Activated gamma-delta T cell treated with anti-CD3 and anti-CD28 coated beads, Interleukin-2, amount 50 U/mL, for 16 hours (primary cell): ENCODE measurements at places on chromosomes 3 and 15.
A peak's percentile ranks its signal among the peaks of the same experiment; 100 is the strongest.

DNA sequence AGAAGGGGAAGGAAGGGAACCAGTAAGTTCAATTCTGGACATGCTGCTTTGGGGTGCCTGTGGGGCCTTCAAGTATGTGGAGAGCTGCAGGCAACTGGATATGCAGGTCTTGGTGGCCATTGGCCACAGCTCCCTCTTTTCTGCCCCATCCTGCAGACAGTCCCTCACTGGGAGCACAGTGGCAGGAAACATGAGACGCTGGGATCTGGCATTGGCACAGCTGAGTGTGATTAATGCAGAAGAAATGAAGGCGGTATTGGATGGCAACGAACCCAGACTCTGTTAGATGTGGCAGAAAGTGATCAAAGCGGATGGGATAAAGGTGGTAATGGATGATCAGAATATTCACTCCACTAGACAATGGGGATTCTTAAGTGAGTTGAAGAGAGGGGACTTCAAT is 23.2 kb upstream of the VPS8 start:
- DNase-seq = no peak

- DNase-seq = no peak
Measured at GRCh38 chr15:62164396-62165103, 535 bp downstream of the C2CD4B start.

DNA sequence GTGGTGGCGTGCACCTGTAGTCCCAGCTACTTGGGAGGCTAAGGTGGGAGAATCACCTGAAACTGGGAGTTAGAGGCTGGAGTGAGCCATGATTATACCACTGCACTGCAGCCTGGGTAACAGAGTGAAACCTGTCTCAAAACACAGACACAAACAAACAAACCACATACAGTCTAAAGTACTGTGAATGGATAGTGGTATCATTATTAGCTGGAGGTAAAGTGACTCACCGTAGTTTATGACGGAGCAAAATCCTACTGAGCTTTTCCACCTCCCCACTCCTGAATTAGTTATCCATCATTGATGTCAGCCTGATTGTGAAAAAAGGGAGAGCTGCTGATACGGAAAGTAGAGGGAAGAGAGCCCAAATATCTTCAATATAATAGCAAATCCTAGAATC is 3.2 kb upstream of the CNOT10 start:
- DNase-seq = no peak

- peak; percentile 4 for DNase-seq
Measured at GRCh38 chr15:84079885-84080777, 155.4 kb upstream of the GOLGA6L4 start.

DNA sequence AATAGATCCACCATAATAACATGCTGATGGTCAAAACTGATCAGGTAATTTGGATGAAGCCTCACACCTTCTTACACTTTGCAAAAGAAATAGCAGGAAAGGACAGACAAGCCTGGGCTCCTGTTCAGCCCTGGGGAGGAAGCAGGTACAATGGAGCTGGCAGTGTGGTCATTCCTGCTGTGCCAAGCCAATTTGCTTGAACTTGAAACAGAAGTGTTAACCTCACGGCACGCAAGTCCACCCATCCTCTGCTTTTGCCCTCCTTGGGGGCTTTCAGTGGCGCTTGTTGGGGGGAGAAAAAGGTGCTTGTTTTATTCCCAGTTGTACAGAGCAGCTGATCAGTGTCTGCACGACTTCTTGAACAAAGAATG is 36.8 kb upstream of the RFTN1 start:
- no peak for DNase-seq
